ENCODE measurements at places on chromosomes 12 and 14.

GRCh38 chr12:69331519-69331908, 16.7 kb upstream of the LYZ start:
- no peak for DNase-seq

DNA sequence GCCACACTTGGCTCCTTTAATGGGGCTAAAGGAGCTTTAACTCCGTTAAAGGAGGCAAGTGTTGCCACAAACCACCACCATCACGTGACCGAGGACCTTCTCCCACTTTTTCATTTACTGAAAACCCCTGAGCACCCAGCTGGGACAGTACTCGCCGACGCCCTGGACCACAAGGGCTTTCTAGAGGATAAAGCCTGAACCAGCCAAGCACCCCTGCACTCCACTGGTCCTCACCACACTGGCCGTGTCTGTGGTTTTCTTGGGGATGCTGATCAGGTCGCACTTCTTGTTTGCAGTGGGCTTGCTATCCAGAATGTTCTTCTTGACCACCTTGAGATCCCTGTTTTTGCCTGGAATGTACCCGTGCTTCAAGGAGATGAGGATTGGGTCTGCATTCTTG, 14.7 kb upstream of the SELPLG start:
- DNase-seq = no peak

DNA sequence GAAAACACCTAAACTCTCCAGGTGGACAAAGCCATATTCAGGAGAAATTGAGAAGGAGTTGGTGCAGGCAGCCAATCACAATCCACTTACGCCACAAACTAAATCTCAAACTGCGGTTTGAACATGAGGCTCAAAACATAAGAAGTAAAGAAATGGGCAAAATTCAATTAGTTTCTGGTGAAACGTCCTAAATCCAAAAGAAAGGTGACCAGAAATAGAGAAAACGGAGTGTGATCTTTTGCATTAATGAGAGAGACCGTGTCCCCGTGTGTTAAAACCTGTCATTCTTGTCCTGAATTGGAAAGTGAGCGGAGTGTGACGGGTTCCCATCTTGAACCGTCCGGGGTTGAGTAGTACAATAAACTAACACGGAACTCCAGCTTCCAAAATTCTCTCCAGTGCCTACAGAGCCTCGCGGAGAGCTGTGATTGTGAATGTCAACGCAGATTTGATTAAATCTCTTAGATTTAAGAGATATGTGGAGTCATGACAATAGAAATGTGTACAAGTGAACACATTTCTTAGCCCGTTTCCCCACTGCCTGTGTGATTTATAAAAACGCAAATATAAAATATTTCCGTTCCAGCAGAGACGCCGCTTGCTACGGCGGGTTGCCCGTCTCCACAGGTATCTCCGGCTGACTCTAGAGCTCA, 595 bp upstream of the METAP2 start:
- DNase-seq = no peak

DNA sequence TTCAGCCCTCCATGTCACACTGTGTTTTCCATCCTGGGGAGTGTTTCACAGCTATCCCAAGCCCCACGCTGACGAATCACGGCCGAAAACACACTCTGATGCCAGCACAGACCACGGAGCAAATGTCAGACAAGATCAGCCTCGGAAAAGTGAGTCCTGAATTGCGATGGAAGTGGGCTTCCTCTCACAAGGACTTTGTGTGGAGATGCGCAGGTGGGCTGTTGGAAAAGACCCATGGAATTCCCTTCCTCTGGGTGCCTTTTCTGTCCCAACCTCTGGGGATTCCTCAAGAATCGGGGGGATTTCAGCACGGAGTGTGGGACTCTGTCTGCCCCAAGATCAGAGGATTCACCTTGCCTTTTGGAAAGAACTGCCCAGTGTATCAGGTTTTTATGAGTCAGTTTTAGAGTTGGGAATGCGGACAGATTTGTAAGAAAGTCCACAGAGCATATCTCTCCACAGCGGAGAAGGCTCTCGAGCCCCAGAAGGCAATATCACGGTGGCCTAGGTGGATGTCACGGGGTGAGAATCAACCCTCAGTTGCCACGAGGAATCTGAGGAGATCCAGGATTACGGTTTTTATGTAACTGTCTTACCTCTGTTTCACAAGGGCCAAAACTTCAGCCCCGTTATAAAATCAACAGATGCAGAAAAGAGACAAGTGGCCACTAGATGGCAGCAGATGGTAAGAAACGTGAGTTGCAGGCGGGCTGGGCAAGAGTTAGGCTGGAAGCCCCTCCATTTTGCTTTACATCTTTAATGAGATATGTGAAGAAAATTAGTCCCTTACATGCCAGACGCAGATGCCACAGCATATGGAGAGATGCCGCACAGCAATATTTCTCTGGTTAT, 201.9 kb downstream of the DAD1 start:
- DNase-seq = no peak

DNA sequence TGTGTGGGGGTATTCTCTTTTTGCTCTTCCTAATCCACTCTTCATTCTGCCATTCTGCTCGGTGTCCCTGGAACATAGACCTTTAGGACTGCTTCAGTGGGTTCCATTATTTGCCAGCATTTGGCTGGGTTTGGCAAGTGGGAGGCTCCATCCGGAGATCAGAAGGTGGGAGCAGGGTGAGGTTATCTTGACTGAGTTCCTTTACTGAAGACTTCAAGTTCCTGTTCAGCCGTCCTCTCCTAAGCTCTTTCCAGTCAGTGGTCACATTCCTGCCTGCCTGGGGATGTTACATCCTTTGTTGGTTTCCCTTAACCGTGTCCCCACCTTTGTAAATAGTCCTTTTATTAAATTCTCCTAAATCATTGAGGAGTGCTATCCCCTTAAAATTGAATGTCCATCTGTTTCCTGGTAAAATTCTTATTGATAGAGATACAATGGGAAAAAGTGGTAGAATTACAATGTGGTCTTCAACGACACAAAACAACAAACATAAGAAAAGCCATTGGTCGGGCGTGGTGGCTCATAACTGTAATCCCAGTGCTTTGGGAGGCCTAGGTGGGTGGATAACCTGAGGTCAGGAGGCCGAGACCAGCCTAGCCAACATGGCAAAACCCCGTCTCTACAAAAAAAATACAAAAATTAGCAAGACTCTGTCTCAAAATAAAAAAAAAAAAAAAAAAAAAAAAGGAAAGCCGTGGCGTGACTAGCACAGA, 5.0 kb upstream of the MIA2 start:
- no peak for DNase-seq

GRCh38 chr12:106144847-106145246, 6.1 kb upstream of the NUAK1 start:
- DNase-seq = no peak

GRCh38 chr12:41188841-41189394, 798 bp downstream of the PDZRN4 start:
- DNase-seq = no peak

GRCh38 chr14:35320472-35320871, 28.3 kb downstream of the PSMA6 start:
- no peak for DNase-seq

GRCh38 chr14:22539831-22540230, 49.2 kb downstream of the DAD1 start:
- DNase-seq = no peak

DNA sequence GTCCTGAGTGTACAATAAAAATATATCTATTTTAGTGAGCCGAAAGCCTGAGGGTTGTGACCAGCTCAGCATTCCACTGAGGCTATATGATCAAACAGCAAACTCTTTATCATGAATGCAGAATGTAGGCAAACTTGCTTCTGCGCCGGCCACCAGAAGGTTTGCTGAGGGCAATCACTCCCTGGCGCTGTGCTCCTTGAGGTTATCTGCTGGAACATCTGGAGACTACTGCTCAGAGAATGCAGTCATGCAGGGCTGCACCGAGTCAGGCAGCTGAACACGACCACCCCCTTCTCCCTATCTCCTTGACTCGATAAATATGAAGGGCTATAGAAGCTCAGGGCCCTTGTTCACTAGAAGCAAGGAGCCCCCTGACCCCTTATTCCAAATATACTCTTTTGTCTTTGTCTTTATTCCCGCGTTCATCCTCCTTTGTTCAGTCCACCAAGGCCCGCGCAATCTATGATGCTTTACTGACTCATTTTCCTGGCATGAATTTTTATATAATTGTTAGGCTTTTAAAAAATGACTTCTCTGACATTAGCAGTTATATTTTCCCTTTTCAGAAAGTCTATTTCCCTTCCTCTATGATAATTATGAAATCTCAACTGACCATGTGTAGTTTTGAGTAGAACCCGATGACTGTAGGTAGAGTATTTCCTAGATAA, 1089.3 kb downstream of the SLC16A7 start:
- DNase-seq = no peak

GRCh38 chr12:83805156-83805772, 1107.3 kb downstream of the SLC6A15 start:
- DNase-seq = no peak

DNA sequence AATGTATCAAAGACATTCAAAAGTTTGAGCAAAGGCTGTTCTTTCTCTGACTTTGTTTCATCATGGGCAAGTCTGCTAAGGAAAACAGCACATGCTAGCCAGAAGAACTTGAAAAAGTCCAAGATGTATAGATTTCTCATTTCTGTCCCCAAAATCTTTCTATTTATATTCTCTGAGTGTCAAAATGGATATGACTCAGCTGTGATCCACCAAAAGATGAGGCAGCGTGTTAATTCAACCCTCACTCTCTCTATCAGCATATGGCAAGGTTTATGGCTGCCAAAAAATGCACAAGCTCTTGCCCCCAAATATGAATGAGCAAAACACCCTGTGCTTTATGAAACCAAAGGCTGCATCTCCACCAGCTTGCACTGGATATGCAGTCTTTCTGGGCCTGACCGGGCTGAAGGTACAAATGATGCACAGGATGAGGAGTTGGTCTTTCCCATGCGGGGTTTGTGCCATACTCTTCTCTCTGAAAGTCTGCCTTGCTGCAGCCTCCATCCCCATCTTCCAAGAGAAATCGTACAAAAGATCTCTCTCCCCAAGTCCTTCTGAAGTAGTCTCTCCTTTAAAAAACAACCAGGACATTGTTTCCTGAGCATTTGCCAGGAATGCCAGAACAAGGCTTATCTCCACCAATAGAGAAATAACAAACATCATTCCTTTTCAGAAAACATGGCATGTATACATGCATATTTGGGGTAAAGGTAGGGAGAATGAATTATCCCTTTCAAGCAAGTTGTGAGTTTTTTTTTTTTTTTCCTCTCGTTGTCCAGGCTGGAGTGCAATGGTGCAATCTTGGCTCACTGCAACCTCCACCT, 203.4 kb downstream of the TMX1 start:
- DNase-seq = no peak

DNA sequence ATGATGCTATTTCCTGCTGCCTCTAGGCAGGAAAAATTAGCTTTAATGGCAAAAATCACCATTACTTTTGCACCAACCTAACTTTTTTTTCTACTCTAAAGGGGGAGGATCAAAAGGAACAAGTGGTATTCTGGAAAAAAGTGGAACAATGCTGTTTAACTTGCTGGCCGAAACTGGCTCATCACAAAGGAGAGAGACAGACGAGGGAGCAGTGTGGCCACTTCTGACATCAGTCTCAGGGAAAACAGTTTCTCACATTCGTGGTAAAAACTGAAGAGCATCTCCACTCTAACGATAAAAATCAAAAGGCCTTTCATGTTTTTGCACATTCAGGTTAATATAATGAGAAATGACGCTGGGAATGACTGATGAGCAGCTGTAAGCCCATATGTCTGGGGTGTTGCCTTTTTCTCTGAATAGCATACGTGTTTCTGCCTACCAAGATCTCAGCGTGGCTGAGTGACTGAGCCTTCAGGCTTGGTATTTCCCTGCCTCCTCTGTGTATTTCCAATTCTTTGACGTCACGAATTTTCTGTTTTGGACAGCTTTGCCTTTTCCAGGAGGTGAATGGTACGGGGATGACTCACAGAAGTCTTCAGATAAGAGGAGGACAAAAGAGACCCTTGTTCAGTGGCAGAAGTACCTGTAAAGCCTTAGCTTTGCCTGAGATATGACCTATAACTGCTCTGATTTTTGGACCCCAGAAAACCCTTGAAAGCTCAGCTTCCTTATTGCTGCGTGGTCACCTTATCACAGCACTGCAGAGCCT, 358.8 kb downstream of the GLT1D1 start:
- no peak for DNase-seq

GRCh38 chr14:25551674-25552073, 501.7 kb upstream of the STXBP6 start:
- no peak for DNase-seq

- DNase-seq = no peak
Observed at GRCh38 chr12:91896286-91897024, 249.2 kb downstream of the BTG1 start.

DNA sequence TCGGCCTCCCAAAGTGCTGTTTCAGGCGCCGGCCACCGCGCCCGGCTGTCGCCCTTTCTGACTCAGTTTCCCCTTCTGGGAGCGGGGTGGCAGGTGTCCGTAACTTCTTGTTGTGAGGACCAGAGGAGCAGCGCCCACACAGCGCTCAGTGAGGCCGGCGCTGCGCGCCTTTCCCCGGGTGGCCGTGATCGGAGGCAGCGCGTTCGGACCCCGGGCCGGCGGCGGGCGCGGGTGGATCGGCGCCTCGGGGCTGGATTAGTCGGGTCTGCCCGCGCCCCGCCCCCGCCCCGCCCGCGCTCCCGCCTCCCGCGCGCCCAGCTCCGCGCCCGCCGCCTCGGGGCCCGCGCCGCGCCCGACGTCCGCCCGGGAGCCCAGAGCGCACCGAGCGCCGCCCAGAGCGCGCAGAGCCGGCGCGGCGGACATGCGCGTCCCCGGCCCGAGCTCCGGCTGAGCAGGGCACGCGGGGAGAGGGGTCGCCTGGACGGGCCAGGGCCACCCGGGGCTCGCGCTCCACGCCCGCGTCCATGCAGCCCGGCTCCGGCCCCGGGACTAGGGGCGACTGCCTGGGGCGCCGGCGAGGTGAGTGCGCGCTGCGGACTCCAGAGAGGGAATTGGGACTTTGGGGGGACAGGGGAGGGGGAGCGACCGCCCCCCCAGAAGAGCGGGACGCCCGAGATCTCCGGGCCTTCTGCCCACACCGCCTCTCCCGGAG, 50.6 kb downstream of the LRCOL1 start:
- no peak for DNase-seq

- no peak for DNase-seq
Observed at GRCh38 chr12:13503094-13503835, 306.7 kb downstream of the EMP1 start.

- no peak for DNase-seq
Observed at GRCh38 chr12:7162691-7163114, 26.8 kb upstream of the PEX5 start.

DNA sequence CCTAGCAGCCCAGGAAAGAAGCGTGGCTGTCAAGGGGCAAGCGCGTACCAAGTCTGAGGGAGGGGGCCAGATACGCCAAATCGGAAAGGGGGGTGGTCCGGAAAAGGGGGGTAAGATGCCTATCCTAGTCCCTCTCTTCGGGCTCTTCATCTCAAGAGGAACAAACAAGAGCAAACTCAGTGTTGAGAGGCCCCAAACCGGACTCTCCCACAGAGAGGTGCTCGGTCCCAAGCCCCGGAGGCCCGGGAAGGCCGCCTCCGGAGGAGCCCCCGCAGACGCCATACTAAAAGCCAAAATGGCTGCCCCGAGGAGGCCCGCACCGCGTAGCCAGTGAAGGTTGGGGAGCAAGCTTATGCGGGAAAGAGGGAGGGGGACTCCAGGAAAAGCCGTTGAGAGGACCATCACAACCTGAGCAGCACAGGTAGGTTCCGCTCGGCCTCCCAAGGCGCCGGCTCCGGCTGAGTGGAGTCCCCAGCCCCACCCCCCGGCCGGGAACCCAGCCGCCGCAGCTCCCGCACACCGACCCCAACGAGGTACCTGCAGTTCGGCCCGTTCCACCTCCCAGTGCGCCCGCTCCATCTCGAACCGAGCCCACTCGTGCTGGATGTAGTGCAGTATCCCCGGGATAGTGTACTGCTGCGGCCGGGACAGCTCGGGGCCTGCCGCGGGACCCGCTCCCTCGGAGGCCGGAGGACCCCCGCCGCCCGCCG, at the start of gene AP4S1:
Gene AP4S1 (plus strand): TSS at position 283 of the 710 bp plus-strand sequence. CDS start 40,548 bp downstream, outside the sequence.
- DNase-seq = peak; percentile 15

Data from activated T-helper 1 cell treated with Interleukin-2 at 50 U/mL for 16 hours (primary cell).